Activated CD4-positive, alpha-beta T cell treated with anti-CD3 and anti-CD28 coated beads, Interleukin-2, amount 50 U/mL, for 1 hour (primary cell): ENCODE measurements at places on chromosomes 7 and 10.

- DNase-seq: no peak
These were observed 545.1 kb downstream of the AUTS2 start for GRCh38 chr7:70143075-70144044.

DNA sequence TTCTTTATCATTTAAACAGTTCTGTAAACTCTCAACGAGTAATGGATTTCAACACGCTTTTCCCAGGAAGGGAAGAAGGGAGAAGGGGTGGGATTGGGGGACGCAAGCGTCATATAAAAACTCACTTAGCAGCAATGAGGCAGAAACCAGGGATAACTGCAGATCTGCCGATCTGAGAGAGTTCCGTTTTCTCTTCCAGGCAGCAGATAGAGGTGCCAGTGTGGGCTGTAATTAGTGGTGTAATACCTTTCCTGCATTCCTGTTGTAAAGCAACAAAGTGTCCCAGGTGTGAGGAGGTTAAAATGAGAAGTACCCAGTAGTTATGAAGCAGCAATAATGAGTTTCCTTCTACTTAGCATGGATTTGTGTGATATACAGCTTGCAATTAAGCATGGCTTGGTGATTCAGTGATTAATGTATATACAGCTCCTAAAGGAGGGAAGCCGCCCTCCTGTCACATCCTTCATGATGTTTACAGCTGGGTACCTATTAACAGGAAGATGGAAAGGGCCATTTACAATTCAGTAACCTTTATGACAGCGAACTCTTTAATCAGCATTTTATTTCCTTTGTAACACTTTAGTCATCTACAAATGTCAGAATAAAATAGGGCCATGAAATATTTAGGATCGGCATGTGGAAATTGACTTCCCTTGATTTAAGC lies 271.9 kb downstream of the LRMDA start:
- no peak for DNase-seq

DNA sequence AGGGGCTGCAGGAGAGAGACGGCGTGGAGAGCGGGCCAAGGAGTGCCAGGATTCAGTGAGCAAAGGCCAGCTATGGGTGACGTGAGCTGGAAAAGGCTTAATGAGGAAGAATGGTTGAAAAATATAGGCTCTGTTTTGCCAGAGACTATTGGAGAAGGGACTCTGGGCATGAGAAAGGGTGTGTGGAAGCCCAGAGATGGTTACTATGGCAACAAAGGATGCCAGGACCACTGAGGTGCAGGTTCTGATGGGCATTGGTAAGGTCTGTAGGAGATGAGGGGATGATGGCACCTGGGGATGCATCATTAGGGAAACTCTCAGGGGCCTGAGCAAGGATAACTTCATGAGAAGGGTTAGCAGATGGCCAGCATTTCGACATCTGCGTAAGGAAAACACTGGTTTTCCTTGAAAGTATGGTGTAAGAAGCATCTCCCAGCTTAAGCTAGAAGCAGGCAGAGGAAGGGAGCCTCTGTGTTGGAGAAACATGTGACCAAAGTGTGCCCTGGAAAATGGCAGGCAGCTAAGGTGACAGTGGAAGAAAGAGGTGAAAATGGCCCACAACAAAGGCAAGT lies 21.6 kb upstream of the FAM180A start:
- no peak for DNase-seq

DNA sequence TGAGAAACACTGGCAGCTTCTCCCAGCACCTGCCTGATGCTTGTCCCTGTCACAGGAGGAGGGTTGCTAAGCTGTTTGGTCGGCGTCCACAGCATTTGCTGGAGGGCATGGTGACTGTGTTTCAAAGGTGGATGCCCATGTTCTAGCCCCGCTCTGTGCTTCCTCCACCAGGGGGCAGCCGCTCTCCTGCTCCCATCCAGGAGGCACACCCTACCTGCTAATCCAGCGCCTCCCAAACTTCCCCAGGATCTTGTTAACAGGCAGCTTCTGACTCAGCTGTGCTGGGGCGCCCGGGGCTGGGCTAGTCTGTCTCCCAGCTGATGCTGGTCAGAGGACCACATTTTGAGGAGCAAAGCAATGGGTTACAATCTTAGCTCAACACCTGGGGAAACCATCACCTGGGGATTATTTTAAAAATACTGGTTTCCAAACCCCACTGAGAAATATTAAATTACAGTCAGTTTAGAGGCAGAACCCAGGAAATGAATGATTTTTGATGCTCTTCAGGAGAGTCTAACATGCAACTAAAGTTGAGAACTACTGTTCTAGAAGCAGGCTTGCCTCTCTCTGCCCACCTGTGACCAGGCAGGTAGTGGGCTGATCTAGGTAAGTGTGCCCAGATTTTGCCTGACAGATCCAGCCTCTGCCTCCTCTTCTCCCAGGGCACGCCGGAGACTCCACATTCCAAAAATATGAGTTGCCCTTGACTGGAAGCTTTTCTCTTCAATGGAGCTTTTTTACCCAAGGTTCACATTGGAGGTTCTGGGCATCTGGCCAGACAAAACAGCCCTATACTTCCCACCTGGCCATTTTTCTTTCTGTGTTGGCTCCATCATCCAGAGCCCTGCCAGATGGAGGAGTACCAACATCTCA lies 92.7 kb upstream of the GPR26 start:
- peak; percentile 33 for DNase-seq

GRCh38 chr10:100877461-100877850 lies 35.3 kb upstream of the SLF2 start:
- DNase-seq: no peak

DNA sequence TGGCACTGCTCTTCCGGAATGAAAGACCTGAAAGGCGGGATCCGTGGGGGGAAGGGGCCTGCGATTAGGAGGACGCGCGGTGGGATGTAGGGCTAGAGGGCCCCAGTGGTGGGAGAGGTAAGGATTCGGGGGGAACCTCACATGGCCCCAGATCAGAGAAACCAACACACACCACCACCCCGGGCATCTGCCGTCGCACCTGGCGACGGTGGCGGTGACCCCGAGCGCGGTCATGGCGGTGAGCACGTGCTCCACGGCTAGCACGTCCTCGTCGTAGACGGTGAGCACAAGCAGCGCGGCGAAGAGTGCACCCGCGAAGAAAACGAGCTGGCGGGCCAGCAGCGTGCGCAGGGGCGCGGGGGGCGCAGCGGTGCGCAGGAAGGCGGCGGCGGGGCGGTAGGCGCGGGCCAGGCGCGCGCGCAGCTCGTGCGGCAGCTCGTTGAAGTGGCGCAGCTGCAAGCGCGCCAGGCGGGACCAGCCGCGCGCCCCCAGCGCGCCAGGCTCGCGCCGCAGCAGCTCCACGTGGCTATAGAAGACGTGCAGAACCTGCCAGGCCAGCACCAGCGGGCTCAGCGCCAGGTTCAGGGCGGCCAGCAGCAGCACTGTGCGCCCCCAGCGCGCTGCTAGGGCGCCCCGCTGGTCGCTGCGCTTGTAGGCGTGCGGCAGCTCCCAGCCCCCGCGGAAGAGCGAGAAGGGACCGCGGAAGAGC lies 5.7 kb downstream of the ATG9B start:
- DNase-seq: peak; percentile 42

DNA sequence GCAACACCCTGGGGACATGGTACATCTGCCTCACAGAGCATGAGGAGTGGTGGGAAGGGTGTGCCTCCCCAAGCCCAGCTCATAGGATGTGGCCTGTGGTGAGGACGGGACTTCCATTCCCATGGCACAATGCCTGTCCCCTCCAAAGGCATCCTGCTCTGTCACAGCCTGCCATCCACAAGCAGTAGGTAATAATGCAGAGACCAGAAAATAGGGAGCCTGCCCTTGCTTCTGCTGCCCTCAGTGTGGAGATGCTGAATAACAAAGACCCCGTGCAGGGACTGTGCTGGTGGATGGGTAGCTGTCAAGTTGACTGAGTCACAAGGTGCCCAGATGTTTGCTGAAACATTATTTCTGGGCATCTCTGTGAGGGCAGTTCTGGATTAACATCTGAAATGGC lies 199.9 kb upstream of the GRB10 start:
- DNase-seq: no peak
